ENCODE measurements at places on chromosomes 1 and 21.

- no peak for DNase-seq
Observed at GRCh38 chr1:34591751-34592629, 162.9 kb upstream of the GJB5 start.

GRCh38 chr1:214451596-214451995 lies 99.8 kb downstream of the PTPN14 start:
- peak; percentile 77 for DNase-seq

DNA sequence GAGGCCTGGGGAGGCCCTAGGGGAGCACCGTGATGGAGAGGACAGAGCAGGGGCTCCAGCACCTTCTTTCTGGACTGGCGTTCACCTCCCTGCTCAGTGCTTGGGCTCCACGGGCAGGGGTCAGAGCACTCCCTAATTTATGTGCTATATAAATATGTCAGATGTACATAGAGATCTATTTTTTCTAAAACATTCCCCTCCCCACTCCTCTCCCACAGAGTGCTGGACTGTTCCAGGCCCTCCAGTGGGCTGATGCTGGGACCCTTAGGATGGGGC lies 5.2 kb downstream of the ELF3 start:
- DNase-seq: no peak

DNA sequence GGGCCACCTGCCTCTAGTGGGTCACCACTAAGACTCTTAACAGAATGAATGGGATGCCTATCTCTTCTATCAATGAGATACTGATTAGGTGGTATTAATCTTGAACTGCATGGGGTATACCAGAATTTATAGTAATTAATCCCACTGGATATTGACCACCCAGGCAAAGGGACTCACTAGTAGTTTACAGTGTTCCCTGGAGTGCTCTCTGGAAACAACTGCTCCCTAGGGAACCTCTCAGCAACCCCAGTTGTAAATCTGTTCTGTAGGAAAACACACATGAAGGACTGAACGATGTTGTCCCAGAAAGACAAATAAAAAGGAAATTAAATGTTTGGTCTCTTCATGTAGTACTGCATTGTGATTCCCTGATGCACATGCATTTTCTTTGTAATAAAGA lies 430.5 kb downstream of the HLX start:
- DNase-seq: no peak

DNA sequence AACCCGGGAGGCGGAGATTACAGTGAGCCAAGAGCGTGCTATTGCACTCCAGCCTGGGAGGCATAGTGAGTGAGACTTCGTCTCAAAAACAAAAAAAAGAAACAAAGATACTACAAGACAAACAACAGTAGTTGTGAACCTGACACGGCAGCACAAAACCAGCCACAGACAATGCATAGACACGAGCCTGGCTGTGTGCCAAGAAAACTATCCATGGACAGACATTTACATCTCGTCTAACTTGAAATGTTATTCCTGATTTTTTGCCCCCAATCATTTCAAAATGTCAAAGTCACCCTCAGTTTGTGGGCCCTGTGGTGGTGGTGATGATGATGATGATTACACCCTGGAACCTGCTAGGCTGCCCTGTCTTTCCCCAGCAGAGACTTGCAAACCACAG lies 6.3 kb downstream of the KLHL21 start:
- DNase-seq: no peak

DNA sequence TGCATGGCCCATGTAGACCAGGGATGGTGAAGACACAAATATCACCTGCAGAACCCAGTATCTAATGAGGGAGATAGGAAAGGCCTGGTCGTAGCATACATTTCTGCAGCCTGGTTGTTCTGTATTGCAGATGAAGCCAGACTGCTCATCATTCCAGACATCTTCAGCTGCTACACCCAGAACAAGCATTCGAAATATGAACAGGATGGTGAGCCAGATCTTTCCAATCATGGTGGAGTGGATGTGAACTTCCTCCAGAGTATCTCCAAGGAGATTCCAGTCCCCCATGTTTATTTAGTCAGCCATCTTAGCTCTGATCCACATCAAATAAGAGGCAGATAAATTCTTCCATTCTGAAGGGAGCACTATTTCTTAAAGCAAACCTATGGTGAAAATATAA lies 2.7 kb upstream of the MYCBP start:
- DNase-seq: no peak

DNA sequence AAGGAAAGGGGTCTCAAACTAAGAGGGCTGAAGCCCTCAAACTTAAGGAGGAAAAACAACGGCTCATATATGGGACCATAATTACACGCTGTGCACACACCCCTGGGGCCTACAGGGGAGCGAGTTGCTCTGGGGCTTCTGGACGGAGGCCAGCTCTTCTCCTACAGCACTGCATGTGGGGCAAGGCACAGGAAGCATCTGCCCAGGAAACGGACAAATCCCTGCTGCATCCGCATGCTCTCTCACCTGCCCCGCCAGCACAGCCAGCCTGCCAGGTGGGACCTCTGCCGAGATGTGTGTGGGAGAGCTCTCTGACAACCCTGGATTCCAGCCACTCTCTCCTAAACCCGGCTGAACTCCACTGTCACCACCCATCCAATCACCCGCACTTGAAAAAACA lies 54.1 kb downstream of the MRPL37 start:
- DNase-seq: peak; percentile 72

- no peak for DNase-seq
Observed at GRCh38 chr1:221711063-221711577, 30.8 kb downstream of the DUSP10 start.

DNA sequence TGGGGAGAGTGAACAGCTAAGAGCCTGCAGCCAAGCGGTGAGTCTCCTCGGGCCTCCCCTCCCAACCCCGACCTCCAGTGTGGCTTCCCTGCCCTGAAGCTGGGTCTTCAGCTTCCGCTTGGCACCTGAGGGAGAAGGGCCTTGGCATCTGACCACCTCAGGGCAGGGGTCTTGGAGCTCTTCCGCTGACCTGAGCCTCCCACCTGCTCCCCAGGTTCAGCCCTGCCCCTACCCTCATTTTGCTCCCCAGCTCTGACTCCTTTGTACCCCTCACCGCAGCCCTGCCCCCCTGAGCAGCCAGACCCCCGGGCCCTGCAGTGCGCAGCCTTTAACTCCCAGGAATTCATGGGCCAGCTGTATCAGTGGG lies 4.9 kb downstream of the ADAMTSL4 start:
- no peak for DNase-seq

DNA sequence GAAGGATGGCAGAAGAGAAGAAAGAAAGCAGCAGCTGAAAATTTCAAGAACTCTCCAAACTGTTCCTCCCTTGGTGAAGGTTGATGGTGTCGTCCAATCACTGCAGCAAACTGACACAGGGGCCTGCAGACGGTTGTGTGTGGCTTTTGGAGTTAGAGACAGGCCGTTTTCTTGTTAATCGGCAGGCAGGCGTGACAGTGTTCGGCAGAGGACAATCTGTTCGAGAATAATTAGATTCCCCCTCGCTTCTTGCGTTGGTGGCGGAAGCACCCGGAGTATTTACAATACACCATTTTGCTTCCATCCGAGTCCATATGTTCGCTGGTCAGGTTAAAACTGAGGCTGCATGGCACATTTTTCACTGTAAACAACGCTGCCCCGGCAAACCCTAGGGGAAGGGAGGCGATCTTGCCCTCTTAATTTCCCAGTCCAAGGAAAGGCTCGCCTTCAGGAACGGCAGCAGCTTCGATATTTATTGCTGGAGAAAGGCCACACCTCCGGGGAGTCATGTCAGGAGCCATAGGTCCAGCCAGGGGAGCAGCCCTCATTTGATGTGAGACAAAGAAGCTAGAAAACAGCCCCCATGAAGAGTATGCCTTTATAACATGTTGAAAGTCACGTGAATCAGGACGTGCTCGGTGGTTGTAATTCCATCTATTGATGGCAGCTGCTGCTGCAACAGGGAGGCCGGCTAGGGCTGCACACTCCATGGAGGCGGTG lies 360.1 kb downstream of the SMYD3 start:
- no peak for DNase-seq

DNA sequence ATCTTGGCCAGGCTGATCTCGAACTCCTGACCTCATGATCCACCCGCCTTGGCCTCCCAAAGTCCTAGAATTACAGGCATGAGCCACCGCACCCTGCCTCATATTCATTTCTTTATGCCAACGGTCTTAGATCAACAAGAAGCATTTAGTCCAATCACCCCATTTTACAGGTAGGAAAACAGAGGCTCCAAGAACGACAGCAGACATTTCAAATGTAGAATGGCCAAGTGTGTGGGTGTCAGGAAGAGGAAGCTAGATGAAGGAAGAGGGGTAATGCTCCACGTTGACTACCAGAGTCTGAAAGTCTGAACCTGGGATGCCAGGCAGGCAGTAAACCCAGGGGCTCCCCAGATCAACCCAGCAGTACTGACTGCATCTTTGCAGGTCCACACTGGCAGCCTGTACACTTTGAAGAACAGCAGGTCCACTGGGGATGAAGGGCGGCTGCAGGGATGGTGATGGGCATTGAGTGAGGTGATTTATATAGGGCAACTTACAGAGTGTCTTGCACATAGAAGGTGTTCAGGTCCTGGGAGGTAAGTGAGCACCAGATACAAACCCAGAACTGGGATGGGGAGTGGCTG lies 120.2 kb downstream of the EPHB2 start:
- no peak for DNase-seq

- DNase-seq: no peak
Observed at GRCh38 chr1:204883405-204883804, 12.7 kb downstream of the NFASC start.

- DNase-seq: peak; percentile 27
Observed at GRCh38 chr1:18893120-18893519, 9.2 kb downstream of the ALDH4A1 start.

DNA sequence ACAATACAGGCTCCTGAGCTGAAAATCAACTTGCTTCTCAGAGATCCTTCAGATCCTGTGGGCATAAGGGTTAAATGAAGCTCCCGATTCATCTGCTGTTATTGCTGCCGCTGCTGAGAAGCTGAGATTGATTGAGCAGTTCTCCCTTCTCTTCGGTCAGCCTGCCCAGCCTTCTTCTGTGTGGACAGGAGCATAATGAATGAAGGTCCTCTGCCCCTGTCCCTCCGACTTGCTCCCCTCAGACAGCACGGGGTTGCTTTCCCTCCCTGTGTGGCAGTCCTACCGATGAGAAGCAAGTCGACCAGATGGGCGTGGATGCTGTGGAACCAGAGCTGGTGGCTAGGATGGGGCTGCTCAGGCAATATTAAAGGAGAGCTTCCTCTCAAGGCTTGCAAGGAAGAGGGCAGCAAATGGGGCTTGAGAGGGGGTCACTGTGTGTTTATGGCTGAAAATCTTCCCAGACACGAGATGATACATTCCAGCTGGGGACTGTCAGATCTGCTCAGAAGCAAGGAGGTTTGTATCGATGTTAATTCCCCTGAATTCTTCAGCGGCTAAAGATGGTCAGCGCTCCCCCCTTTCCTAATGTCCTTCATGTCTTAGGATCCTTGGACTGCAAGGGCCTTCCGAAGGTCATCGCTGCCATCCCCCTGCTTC lies 63.9 kb upstream of the GOLT1A start:
- DNase-seq: no peak

DNA sequence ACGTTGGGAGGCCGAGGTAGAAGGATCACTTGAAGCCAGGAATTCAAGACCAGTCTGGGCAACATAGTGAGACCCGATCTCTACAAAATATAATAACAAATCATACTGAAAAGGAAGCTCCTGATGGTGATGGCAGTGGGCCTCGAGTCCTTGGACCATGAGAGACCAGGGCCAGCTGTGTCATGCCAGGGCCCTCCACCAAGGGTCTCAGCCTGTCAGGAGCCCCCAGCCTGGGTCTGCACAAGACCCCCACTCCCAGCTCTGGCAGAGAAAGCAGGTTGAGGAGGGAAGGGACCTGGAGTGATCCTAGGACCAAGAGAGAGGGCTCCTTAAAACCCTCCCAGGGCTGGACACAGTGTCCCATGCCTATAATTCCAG lies 6.7 kb upstream of the CTRC start:
- DNase-seq: no peak

DNA sequence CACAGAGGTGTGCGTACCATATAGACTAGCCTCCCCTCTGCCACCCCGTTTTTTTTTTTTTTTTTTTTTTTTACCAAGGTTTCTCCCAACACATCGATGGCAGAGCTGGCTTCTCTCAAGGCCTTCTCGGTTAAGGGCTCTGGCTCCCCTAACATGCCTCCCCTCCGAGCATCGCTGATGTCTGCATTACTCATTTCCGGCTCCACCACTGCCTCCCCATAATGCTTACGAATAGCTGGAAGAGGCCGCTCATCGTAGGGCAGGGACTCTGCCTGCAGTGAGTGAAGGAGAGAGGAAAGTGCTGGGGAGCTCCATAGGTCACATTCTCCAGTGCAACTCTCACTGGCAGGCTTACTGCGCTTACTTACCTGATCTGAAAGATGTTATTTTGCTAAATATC lies 20.6 kb downstream of the CEP104 start:
- no peak for DNase-seq

GRCh38 chr1:16055613-16056520 lies 12.3 kb downstream of the CLCNKB start:
- DNase-seq: peak; percentile 65

GRCh38 chr21:29205988-29206387 lies 75.5 kb downstream of the MAP3K7CL start:
- no peak for DNase-seq

- no peak for DNase-seq
Observed at GRCh38 chr1:88398338-88398737, 285.7 kb upstream of the PKN2 start.

DNA sequence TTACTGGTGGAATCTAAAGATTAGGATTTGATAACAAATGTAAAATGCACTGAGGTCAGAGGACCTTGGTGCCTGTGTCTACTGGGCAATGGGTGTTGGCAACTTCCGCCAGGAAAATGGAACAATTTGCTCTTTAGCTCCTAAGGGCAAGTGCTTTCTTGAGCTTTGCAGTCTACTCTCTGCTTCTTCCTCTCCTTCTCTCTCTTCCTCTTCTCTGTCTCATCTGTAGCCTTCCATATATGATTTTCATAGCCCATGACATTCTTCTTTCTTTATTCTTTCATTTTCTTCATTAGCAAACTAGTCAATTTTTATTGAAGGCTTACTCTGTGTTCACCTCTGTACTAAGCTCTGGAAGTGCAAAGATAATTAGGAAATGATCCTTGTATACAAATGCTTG lies 35.5 kb downstream of the OVGP1 start:
- no peak for DNase-seq

- DNase-seq: peak; percentile 43
Observed at GRCh38 chr1:76317299-76317900, 242.9 kb downstream of the ST6GALNAC3 start.

GRCh38 chr1:78234496-78234895 lies 188.7 kb downstream of the GIPC2 start:
- no peak for DNase-seq

GRCh38 chr1:215845234-215845891 lies 278.3 kb downstream of the KCTD3 start:
- peak; percentile 90 for DNase-seq

- no peak for DNase-seq
Observed at GRCh38 chr1:208112401-208112800, 131.8 kb downstream of the PLXNA2 start.
